Upper lobe of right lung (tissue), 1 donor: ENCODE measurements at places on chromosomes 4 and X.

DNA sequence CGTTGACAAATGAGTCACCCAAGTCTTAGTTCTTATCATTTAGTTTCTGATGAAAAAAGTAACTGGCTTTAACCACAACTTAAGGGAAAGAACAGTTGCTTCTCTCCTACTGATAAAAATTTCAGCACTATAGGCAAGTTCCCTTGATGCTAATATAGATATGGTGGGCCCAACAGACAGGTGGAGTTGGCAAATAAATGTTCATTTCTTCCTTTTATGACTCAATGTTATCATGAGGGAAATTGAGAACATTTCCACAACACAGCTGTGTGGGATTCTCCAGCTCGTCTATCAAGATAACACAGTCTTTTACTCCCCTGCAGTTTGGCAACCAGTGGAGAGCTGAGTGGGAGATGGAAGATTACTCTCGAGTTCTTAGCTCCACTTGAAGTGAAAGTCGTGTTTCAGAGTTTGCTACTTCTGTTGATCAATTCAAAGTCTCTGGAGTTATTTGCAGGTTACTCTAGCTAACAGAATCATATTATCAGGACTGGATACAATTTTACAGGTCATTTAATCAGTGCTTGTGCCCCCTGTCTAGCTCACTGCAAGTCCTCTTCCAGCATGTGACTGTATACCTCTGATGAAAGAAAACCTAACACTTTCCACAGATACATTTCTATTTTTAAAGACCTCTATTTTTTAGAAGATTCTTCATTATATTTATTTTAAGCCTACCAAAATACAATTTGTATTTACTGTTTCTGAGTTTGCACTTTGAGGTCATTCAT lies 270.6 kb upstream of the GK2 start:
- no peak for DNase-seq

DNA sequence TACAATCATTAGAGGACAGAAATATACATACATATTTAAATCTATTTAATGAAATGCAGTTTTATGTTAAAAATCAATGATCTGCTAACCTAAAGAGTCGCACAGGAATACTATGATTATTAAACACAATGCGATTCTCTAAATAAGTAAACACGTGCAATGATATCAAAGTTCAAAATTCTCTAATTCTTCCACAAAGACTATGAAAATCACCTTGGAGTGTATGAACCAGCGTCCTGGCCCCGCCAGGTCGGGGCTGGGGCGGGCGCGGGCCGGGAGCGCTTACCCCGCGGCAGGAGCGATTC lies 608 bp upstream of the FAM200B start:
- DNase-seq: no peak

DNA sequence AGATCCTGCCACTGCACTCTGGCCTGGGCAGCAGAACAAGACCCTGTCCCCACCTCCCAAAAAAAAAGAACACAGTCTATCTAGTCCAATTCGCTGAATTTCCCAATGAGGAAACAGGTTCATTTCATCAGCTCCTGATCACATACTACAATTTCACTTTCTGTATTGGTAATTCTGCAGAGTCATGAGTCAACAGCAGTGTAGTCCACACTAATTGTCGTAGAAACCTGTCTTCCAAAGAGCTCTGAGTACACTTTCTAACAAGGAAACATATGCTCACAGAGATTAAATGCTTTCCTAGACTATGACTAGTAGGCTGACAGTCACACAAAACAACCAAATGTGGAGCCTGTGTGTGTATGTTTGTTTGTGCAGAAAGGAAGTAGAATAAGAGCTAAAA lies 91.9 kb downstream of the GPC4 start:
- DNase-seq: no peak

DNA sequence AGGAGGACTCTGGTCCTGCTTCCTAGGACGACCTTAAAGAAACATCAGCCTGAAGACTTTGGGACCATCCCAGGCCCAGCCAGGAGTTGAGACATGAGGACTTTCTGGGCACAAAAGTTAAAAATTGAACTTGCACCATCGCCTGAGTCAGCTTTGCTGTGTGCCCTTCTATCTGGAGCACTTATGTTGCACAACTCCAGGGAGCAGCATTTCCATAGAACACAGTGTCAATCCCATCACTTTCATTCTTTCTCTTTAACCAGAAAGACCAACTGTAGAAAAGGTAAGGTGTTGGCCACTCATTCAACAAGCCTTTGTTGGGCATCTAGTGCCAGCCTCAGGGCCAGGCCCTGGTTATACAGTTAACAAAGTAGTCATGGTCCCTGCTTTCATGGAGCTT lies 8.6 kb upstream of the CLDN24 start:
- no peak for DNase-seq

- no peak for DNase-seq
Observed at GRCh38 chrX:45716750-45717149, 516.1 kb upstream of the DIPK2B start.
